Adrenal gland (tissue), 19 donors: ENCODE measurements at places on chromosomes 5 and 9. TPM values are rescaled to one million over a fixed set of nuclear protein-coding genes. Genes with fewer than 3 reads are reported as not detected.

PCDHB7 gene
- 0.99 TPM for total RNA-seq

CTSV gene
- 0.36 TPM for total RNA-seq

DNA sequence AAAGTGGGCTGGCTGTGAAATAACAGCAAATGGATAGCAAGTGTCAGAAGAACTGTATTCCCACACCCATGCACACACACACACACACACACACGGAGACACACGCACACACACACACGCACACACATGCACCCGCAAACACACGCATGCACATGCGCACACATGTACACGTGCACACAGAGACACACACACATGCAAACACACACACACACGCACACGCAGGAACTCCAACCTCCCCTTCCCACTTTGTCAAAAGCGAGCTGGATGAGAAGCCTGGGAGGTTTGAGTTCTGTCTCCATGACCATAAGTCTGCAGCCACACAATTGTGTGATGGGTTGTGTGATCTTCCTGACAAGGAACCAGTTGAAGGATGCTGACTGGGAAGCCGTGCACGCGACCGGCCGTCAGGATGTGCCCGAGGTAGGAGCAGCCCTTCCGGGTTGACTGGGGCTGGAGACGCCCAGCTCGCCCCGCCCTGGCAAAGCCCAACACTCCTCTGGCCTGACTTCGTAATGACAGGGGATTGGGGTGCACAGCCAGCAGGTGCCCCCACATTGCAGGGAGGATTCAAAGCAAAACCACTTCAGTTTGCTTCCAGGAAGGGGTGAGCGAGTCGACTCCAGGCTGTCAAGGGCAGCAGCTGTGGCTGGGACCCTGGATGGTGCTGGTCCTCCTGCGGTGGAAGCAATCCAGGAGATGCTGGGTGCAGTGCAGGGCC is 29.3 kb upstream of the NKD2 start:
- no peak for DNase-seq
- no peaks in the 10 kb centered on the region for H3K36me3 ChIP-seq
- no peaks in the 10 kb centered on the region for H3K27me3 ChIP-seq
- no peak overlapping the region for H3K27ac ChIP-seq
- H3K4me3 ChIP-seq: no peak overlapping the region
- no peaks in the 10 kb centered on the region for H3K4me1 ChIP-seq

GRCh38 chr9:6689893-6690674 is 44.6 kb upstream of the GLDC start:
- peaks cover 8% of the 10 kb centered on the region for H3K4me1 ChIP-seq
- no peak for DNase-seq
- H3K36me3 ChIP-seq: no peaks in the 10 kb centered on the region
- H3K27me3 ChIP-seq: no peaks in the 10 kb centered on the region
- no peak overlapping the region for H3K4me3 ChIP-seq

- no peaks in the 10 kb centered on the region for H3K27me3 ChIP-seq
- peaks cover 45% of the 10 kb centered on the region for H3K4me1 ChIP-seq
- peak; percentile 90 for DNase-seq
- H3K36me3 ChIP-seq: peaks cover 3% of the 10 kb centered on the region
- no peak overlapping the region for H3K4me3 ChIP-seq
Measured at GRCh38 chr9:136342181-136343120, 15.1 kb downstream of the GPSM1 start.

DNA sequence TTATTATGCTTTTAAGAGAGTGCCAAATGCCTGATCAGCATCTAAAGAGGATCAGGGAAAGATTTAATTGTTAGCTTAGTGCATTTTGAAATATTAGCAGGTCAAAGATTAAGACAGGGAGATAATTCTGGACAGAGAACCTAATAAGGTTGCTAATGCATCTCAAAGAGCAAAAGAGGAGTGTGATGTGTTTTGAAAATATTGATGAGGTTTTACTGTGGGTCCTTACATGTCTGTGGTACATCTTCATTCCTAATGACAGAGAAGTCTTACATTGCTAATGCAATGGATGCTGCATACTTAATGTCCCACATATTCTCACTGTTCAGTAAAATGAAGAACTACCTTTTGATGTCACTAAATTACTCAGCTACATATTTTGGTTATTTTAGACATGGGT is 154.1 kb downstream of the TAF11L14 start:
- no peak overlapping the region for H3K4me3 ChIP-seq
- DNase-seq: no peak
- no peaks in the 10 kb centered on the region for H3K36me3 ChIP-seq

DNA sequence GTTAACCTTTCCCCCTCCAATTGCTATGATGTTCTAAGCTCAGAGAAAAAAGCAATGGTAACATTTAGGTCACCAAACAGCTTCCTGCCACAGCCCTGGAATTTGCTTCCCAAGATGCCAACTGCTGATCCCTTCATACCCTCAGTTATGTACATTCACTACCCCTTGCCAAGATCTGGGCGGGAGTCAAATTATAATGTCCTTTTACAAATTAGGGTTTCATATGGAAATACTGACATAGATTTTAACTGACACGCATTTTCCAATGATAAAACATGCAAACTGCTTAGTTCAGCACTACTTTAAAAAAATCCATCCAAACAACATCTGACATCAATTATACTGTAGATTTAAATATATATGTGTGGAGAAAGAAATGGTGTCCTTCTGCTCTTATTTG is 5.0 kb downstream of the LOX start:
- no peak overlapping the region for H3K27ac ChIP-seq
- no peaks in the 10 kb centered on the region for H3K36me3 ChIP-seq
- H3K4me1 ChIP-seq: peaks cover 10% of the 10 kb centered on the region
- no peak overlapping the region for H3K4me3 ChIP-seq
- DNase-seq: no peak

DNA sequence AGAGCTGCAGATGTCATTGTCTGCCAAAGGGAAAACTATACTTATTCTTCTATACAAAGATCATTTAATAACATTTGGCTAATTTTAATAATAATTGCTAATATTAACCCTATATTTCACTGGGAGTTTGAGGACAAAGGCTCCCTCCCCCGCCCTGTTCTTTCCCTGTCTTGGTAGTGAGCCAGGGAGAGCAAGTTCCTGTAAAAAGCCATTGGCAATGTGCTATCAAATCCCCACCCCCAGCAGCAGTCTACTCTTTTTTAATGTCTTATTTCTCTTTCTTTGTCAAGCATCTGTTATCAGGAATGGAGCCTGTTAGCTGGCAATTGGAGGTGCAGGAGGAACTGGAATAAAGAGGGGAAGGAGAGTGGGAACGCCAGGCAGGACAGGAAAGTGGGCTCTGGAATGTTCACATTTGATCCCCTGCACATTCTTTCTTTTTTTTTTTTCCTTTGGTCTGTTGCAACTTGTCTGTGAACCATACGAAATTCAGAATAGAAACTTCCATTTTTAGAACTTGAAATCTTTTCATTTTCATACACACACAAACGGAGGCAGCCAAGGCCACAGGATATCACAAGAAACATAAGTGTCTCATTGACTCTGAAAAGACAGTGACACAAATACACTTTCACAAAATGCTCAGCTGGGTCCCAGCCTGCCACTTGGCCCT is 664.8 kb upstream of the ZNF608 start:
- H3K36me3 ChIP-seq: no peaks in the 10 kb centered on the region
- H3K27ac ChIP-seq: peak overlapping the region; percentile 19
- peak; percentile 54 for DNase-seq
- peaks cover 52% of the 10 kb centered on the region for H3K4me1 ChIP-seq

DNA sequence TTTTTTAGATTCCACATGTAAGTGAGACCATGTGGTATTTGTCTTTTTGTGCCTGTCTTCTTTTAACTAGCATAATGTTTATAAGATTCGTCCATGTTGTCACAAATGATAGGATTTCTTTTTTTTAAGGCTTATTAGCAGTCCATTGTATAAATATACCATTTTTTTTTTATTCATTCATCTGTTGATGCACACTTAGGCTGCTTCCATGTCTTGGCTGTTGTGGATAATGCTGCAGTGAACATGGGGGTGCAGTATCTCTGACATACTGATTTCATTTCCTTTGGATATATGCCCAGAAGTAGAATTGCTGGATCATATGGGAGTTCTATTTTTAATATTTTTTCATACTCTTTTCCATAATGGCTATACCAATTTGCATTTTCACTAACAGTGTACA is 48.7 kb downstream of the KIAA1958 start:
- no peaks in the 10 kb centered on the region for H3K36me3 ChIP-seq
- no peaks in the 10 kb centered on the region for H3K27me3 ChIP-seq
